Esophagus muscularis mucosa (tissue), 4 donors: ENCODE measurements at places on chromosomes 2 and 18. TPM values are rescaled to one million over a fixed set of nuclear protein-coding genes. Genes with fewer than 3 reads are reported as not detected.
A peak's percentile ranks its signal among the peaks of the same experiment; 100 is the strongest.

The COL5A2 gene
- 49.9 TPM for total RNA-seq

DNA sequence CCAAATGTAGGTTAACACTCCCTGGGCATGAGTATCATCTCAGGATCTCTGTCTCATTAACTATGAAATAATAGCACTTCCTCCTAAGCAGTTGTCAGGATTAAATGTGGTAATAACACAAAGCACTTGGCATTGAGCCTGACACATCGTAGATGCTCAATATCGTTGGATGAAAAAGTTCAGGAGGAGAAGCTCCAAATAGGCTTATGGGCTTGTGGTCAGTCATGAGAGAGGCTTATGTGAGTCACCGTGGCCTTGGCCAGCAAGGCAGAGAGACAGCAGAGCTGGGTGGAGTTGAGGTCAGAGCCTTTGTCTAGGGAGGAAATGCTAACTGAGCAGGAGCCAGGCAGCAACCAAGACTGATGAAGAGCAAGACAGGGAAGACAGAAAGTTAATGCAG lies 68.3 kb upstream of the PPM1B start:
- no peak for DNase-seq

The CRYGD gene
- total RNA-seq, result not detected

DNA sequence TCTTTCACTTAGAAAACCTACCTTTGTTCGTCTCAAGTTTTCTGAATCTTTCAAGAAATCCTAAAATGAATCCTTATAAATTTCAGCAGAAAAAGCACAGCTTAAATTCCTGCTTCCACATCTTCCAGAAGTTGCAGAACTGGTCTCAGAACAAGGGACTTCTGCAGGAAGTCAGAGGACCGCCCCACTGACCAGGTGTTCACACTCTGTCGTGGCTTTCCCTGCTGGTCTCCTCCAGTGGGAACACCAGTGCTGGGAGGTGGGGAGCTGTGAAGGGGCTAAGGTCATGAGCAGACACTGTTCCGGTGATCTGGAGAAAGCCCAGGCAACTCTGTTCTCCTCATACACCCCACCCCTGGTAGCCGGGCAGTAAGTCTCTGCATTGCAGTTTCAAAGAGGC lies 3.5 kb downstream of the FAM110C start:
- DNase-seq, result no peak

The TMEM182 gene
- 0.17 TPM for total RNA-seq

GRCh38 chr2:241692448-241692847 lies 5.8 kb upstream of the DTYMK start:
- DNase-seq, result no peak

- DNase-seq, result no peak
These were observed 84.2 kb downstream of the LBH start for GRCh38 chr2:30315391-30316063.

- no peak for DNase-seq
These were observed 114.6 kb downstream of the ZEB2 start for GRCh38 chr2:144405321-144405720.

DNA sequence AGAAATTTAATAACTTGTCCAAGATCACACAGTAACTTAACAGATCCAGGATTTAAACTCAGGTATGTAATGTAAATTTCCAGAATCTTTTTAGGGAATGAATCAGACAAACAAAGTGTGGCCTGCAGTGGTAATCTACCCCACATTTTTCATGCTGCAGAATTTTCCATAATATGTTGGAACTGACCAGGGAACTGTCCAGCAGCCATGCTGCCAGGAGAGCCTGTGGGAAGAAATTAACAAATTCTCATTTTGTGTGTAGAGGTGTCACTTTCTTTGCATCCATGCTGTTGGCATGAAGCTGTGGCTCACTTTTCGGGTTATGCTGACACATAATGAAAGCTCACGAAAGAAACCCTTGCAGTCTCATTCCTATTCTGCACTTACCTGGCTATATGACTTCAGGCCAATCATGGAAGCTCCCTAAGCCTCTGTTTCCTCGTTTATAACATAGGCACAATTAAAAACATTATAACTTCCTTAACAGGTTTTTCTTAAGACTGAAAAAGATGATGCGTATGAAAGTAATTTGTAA lies 54.7 kb downstream of the CDKL4 start:
- DNase-seq, result no peak

DNA sequence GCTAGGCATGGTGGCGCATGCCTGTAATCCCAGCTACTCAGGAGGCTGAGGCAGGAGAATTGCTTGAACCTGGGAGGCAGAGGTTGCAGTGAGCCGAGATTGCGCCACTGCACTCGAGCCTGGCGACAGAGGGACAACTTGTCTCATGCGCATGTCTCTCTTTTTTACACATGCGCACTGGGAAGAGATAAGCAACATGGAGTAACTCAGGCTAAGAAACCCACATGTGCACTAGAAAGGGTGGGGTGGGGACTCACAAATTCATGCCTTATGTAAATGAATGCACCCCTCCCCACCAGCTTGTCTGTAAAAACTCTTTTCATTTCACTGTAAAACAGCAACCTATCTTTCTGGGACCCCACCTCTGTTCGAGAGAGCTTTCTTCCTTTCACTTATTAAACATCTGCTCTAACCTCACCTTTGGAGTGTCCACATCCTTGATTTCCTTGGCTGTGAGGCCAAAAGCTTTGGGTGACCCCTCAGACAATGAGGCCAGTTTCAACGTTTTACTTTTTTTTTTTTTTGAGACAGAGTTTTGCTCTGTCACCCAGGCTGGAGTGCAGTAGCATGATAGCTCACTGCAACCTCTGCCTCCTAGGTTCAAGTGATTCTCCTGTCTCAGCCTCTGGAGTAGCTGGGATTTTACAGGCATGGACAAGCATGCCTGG lies 91.6 kb upstream of the RMP24 start:
- DNase-seq, result peak; percentile 62

The AFF3 gene
- total RNA-seq, result 36.4 TPM

- DNase-seq, result no peak
These were observed 73.3 kb upstream of the SP3 start for GRCh38 chr2:174038462-174038861.

The UCN gene
- total RNA-seq, result 3.7 TPM

The AMER3 gene
- total RNA-seq, result 0.06 TPM

The FLACC1 gene
- 3.8 TPM for total RNA-seq

DNA sequence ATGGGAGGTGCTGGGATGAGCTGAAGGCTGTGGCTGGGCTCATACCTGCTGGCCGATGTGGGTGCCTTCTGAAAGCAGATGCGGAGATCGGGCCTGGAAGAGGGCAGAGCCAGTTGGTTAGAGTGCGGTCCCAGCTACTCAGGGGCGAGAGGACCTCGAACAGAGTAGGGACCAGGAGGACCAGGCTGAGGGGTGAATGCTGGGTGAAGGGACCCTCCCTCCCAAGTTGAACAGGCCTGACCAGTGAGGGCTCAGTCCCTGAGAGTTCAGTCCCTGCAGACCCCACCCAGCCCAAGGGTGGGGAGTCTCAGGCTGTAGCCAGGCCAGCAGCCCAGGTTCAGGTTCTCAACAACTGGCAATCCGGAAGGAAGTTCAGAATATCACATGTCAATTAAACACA lies 232.8 kb upstream of the HS6ST1 start:
- no peak for DNase-seq

- DNase-seq, result no peak
These were observed 87.1 kb downstream of the PARD3B start for GRCh38 chr2:204632410-204632809.

DNA sequence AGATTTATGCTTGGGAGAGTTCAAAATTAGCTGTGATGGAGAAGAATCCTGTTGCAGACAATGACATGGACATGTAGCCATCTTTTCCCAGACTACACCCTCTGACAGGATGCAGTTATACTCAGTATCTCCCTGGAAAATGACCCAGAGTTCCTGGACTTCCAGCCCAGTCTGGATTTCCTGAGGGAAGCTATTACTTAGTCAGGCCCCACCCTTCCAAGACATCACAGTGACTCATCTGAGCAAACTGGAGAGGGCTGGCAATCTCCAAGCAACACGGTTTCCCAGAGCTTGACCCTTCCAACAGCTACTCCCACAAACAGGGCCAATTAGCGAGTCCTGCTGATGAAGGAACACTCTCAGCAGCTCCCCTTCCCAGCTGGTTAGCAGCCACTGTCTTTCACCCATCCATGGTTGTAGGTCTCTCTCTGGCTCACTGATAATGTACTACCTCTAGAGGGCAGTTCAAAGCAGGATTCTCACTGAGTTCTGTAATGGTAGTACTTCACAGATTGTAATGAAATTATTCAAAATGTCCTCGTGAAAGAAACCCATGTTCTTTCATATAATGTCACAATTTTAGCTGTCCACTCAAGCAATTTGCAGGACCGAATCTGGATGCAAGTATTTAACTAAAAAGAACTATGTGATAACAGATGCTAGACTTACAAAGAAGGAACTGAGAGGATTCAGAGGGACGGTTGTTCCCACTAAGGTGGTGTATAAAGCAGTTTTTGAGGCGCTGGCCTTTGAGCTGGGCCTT lies 110.2 kb downstream of the MDH1 start:
- no peak for DNase-seq

GRCh38 chr2:33859176-33859575 lies 260.1 kb upstream of the FAM98A start:
- DNase-seq, result no peak
